AG09309 (cell line): ENCODE measurements at places on chromosomes 7 and 10.

DNA sequence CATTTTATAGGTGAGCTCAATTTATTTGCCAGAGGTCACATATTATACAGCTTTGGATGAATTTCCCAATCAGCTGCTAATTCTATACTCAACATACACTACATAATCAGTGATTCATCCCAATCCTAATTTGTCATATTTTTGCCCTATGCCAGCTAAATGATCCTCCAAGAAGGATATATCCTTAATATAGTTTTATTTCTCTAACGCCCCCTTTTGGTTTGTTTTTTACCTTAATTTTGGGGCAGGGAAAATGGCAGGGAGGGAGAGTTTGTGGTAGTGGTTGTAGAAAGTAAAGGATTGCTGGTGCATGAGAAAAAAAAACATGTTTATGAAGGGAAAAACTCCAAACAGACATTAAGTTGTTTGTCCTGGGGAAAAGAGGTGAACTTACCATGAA lies 31.9 kb downstream of the WASL start:
- no peak for DNase-seq

DNA sequence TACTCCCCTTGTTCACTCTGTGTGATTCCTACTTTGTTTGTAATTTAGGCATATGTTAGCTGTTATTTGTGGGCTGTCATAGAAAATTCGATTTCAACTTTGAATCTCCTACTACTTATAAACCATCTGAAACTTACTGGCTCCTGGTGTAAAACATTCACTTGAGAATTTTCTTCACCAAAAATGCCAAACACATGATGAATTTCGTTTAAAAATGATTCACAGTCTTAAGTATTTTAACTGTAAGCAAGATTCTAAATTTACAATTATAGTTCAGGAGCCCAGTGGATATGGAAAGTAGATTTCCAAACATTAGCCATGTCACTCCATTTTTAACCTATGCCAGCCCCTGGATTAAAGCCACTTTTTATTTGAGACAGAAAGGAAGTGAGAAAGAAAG lies 3.1 kb downstream of the CPED1 start:
- DNase-seq: no peak

DNA sequence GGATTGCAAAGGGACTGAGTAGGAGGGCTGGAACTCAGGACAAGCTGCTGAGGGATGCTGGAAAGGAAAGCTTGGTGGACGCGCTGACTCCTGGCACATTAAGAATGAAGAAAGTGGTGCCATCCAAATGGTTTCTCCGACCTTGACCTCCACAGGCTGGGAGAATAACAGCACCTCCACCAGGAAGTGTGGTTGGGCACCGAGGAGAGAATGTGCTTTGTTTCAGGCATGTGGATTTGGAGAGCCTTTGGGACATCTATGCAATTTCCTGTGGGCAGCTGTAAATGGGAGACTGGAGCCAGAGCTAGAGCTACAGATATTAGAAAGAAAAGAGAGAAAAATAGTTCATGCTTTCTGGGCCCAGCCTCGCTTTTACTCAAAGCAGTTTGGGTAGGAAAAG lies 29.8 kb upstream of the HABP2 start:
- no peak for DNase-seq

DNA sequence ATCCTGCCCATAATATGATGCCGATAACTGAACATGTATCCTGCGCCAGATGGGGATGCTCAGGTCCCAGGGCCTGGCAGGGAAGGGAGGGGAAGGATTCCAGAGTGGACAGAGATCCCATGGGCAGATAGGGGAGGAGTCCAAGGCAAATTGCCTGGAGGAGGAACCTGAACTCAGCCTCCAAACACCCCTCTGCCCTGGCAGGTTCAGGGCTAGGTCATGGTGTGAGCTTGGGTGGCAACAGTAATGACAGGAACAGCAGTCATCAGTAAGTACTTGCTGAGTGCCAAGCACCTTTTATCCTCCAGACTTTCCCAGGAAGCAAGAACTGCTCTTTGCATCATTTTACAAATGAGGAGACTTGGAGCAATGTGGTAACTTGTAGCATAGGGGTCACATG lies 3.8 kb upstream of the PALD1 start:
- DNase-seq: no peak

DNA sequence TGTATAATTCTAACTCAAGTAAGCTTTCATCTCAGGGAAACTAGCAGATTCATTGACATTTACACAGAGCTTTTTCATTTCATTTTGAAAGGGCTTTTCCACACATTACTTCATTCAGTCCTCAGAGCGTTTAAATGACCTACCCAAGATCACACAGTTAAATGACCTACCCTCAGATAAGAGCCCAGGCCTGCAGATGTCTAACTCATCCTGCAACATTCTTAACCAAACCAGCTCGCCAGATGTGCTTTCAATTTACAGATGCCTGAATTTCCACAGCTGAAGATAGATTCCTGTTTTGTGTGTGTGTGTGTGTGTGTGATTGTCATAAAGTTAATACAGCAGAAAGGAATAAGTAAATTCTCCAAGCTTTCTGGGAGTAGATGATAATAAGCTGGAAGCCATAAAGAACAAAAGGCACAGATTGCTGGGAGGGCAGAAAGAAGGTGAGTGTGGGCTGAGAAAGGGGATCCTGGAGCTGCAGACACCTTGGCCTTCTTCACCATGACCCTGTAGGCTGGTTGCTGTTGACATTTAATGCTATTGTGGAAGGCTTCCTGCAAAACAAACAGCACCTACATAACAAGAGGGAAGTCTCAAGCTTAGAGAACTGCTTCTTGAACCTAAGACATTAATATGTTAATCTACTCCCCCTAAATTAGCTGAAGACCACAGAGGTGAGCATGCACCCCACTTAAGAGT lies 489.7 kb upstream of the CELF2 start:
- no peak for DNase-seq

- DNase-seq: no peak
These were observed 663.4 kb downstream of the INHBA start for GRCh38 chr7:41039386-41039953.

DNA sequence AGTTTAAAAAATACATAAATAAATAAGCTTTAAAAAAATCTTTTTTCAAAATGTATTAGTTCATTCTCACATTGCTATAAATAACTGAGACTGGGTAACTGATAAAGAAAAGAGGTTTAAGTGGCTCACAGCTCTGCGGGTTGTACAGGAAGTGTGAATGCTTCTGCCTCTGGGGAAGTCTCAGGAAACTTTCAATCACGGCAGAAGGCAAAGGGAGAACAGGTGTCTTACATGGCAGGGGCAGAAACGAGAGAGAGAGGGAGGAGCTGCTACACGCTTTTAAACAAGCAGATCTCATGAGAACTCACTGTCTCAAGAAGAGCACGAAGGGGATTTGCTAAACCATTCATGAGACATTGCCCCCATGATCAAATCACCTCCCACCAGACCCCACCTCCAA lies 114.6 kb downstream of the DNAJC1 start:
- no peak for DNase-seq

- DNase-seq: no peak
These were observed 32.0 kb downstream of the NPVF start for GRCh38 chr7:25196132-25196896.

DNA sequence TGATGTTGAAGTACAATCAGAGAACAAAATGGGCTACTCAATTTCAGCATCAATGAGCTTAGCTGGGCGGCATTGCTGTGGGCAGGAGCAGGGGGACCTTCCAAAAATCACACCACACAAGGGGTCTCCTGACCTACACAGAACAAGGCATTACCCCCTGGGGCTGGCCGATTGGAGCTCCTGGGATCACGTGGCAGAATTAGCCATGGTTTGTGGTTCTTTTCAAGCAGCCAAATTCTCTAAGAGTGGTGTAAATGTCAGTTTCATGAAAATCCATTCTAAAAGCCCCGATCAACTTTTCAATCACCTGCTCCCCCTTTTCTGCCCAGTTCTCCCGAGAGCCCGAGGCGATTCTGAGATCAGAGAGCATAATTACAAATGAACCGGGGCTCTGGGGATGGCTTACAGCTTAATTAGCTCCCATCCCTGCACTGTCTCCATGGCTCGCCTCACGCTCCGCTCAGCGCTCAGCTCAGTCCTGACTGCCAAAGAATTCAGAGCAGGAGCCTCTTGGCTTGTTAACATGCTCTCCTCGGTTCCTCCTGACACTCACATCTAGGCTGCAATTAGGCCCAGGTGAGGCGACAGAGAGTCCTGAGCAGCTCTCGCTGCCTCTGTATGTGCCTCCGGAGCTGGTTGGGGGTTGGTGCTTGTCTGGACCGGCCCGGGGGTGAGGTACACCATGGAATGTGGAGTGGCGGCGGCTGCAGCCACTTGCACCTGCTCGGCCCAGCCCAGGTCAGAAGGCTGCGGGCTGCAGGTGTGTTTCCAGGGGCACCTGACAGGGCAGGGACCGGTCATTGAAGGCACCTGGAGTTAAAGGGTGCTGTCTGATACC lies 111.8 kb downstream of the WDR11 start:
- no peak for DNase-seq
